ENCODE measurements at places on chromosomes 11 and 22.

DNA sequence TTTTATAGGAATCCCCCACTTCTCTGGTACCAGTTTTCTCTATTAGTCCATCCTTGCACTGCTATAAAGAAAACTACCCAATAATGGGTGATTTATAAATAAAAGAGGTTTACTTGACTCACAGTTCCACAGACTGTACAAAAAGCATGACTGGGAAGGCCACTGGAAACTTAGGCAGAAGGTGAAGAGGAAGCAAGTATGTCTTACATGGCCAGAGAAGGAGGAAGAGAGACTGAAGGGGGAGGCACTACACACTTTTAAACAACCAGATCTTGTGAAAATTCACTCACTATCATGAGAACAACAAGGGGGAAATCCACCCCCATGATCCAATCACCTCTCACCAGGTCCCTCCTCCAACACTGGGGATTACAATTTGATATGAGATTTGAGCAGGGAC lies 68.9 kb upstream of the GNAZ start:
- no peak for DNase-seq

GRCh38 chr11:31641477-31642062 lies 132.0 kb downstream of the ELP4 start:
- no peak for DNase-seq

GRCh38 chr11:64256300-64256699 lies 5.0 kb downstream of the PLCB3 start:
- DNase-seq: no peak

- no peak for DNase-seq
Measured at GRCh38 chr22:39311592-39312400, 7.6 kb downstream of the RPL3 start.

DNA sequence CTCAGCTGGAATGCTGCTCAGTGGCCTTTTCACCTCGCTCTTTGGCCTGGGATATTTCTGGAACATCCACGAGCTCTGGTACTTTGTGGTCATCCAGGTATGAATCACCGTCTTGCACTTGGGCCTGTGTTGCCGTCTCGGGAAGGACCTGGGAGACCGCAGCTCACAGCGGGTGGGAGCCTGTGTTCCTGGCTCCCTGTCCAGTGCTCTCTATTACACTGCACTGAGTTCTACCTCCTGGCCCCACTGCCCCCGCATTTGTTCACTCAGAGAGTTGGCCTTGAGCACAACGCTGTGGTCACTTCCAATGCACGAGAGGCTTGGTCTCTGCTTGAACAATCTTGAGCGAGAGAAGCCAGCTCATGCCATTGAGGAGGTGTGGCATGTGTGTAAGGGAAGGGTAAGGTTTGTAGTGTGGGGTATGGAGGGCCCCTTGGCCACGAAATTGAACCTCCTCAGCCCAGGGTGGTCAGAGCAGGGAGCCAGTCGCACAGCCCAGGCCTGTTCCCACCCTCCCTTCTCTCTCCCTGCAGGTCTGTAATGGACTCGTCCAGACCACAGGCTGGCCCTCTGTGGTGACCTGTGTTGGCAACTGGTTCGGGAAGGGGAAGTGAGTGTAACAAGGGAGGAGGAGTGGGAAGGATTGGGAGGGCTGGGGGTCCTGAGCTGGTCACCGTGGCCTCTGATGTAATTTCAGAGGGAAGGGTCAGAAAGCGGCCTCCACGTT lies 16.2 kb downstream of the SLC37A2 start:
- no peak for DNase-seq

DNA sequence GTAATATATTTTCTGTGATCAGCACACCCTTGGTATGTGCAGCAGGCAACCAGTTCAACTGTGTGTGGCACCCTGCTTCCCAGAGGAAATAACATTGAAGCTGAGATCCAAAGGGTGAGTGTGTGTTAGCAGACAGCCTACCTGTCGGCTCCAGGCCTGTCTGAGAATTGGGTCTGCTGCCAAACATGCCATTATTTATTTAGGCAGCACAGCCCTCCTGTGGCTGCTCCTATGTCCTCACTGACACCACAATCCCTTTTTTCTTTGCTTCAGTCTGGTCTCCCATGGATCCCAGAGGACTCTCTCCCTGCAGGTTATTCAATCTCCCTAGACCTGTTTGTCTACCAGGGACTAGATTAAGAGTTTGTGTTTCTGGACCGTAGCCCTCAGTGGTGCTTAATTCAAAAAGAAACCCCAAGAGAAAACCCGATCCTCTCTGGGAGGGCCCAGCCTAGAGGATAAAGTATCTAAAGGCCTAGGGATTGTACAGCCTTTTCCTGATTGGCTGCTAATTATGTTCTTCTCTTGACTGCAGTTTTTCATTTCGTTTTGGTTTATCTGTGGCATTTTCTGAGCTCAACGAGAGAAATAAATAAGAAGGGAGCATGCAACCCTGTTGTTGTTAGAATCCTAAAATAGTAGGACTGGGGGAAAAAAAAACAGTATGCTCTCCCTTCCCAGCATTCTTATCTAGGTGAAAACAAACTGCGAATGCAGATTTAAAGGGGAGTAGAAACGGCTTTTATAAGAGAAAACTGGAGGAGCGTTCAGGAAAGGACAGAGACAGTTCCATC lies 24.1 kb downstream of the KCNE3 start:
- no peak for DNase-seq

All from caudate nucleus (tissue), 63 donors.